ENCODE measurements at places on chromosomes 12 and 14.

- DNase-seq: no peak
Measured at GRCh38 chr14:75175677-75176141, 703 bp downstream of the TMED10 start.

DNA sequence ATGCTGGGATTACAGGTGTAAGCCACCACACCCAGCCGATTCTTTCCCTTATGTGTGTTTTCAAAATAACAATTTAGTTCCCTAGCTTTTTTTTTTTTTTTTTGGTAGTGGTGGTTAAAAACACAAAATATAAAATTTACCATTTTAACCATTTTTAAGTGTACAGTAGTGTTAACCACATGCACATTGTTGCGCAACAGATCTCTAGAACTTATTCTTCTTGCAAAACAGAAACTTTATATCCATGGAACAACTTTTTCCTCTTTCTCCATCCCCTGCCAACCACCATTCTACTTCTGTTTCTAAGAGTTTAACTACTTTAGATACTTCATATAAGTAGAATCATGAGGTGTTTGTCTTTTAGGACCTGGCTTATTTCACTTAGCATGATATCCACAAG is 1.1 kb upstream of the NDUFA12 start:
- DNase-seq: no peak

- no peak for DNase-seq
Measured at GRCh38 chr14:74658535-74659131, 46.6 kb upstream of the LTBP2 start.

DNA sequence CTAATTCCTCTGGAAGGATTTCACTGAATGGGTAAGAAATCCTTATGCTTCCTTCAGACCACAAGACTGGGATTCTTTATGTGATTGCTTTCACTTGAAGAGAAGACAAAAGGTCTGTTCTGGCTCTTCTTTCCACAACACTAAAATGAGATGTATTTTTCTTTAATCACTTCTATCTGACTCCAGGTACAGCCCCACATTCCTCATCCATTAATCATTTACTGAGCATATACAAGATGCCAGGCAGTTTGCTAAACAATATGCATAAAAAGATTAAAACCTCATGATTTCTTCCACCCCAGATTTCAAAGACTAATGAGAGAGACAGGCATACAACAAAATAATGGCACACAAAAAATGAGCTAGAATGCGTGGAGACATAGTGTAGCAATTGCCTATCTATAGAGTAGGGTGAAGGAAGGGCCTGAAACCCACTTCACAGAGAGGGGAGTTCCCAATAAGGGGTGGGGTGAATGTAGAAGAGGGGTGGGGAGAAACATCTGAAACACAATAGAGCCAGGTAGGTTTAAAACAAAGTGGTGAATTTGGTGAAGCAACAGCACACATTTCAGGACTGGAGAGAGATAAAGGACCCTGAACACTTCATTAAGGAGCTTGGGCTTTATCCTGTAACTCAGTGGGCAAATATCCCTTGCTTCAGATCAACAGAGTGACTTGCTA is 65.1 kb upstream of the PRB2 start:
- no peak for DNase-seq

DNA sequence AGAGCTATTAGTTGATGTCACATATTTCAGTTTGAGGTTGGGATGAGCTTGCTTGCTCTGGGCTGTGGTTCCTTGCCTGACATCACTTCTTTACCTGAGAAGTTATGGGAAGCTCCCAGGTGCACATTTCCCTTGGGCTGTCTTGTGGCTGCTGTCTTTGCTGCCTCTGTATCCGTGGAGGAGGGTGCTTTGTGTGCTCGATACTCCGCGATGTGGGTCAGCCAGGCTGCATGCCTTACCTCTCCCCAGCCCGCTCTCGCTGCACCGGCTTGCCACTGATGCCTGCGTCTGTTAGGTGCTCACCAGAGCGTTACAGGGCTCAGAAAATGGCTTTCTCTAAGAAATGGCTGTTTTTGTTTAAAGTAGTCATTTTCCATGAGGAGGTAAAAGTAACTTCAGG is 19.6 kb downstream of the PELI2 start:
- DNase-seq: no peak

GRCh38 chr12:10283027-10283426 is 24.6 kb upstream of the KLRD1 start:
- no peak for DNase-seq

DNA sequence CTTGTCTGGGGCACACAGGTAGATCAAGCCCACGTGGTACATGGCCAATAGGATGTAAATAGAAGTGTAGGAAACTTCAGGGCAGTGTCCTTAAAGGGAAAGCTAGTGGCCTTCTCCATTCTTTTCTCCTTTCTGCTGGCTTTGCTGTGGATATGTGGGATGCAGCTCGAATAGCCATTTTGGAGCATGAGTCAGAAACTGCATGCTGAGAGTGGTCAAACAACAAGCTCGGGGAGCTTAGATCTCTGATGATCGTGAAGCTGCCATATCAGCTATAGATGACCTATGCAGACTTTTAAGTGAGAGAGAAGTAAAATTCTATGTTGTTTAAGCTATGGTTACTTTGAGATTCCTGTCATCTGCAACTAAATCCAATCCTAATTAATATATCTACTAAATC is 241.3 kb upstream of the DAAM1 start:
- no peak for DNase-seq

- no peak for DNase-seq
Measured at GRCh38 chr14:71625891-71626701, 306.1 kb upstream of the RGS6 start.

DNA sequence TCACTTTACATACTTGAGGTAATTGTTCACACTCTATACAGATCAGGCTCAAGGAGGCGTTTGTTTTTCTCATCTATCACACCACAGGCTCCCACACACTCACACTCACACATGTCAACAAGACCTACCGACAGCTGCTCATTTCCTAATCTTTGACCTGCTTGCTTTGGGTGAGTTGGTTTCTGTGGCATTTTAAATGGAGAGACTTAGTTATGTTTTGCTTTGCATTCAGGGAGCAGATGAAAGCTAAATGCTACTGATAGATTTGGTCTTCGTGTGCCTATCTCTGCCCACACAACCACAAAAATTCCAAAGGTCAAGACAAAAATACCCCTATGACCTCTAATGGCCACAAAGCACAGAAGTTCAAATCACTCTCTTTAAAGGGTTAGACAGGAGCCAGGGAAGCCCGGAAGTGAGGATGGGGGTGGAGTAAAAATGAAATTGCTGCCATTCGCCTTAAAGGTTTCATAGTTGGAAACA is 203.5 kb upstream of the G2E3 start:
- DNase-seq: no peak
